Inflammatory macrophage treated with lipopolysaccharide for 4 hours (primary cell): ENCODE measurements at places on chromosomes 16 and 17.

DNA sequence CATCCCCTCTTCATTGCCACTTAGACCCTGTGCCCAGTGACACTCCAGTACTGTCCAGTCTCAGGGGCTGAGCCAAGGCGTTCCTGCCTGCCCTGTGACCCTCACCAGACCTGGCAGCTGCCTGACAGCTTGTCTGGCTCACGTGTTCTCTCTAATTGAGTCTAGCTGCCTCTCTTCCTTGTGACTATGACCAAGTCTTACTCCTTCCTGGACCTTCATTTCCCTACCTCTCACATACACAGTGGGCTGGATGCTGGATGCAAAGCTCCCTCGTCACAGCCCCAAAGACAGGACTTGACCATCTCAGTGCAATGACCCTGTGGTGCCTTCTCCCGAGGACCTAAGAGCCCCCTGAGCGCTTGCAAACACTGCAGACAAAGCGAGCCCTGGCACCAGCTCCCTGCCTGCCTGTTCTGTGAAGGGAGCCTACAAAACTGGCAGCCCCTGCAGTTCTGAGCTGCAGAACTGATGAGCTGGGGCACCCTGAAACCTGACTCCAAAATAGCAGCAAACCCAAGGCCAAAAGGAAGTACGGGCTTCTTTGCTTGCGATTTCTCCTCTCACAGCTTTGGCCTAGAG lies 1.7 kb downstream of the DEXI start:
- peak; percentile 50 for DNase-seq

DNA sequence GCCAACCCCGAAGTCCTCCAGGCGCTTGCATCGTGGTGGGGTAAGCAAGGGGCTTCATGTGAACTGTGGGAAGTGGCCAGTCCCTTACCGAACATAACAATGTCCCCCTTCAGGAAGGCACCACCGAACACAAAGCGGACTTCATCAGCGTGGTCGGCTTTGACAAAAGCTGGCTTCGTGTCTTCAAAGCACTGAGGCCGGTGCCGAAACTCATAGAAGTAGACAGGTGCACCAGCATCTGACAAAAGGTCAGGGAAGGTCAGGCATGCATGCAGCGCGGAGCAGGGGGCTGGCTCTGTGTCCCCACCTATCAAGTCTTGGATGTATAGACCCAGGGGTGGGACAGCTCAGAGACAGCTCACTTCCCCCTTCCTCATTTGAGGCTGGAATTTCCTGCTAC lies 16.6 kb upstream of the CES1 start:
- DNase-seq: no peak

DNA sequence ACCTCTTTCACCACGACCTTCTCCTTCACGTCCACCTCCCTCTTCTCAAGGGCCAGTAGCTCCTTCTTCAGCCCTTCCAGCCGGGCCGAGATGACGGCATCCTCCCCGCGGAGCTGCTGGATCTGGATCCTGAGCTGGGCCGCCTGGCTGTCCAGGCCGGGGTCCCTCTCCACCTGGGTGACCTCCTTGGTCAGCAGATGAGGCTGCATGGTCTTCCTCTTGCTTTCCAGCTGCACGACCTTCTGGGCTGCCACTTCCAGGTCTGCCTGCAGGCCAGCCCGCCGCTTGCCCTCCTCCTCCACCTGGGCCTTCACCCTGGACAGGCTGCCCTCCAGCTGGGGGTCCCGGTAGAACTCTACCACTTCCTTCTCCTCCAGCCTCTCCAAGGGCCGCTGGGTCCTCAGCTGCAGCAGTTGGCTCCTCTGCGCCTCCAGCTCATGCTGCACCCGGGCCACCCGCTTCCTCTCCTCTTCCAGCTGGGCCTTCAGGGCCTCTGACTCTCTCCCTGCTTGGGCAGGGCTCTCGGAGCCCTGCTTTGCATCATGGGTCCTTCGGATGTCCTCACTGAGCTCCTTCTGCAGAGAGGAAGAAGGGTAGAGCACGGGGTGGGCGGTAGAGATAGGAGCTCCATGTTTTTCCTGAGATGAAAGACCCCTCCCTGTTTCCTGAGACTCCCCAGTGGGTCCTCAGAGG lies 9.5 kb downstream of the CDK3 start:
- DNase-seq: no peak

- DNase-seq: no peak
These were observed 11.4 kb downstream of the LIMD2 start for GRCh38 chr17:63688396-63689020.

GRCh38 chr16:59216291-59216690 lies 482.2 kb upstream of the GOT2 start:
- no peak for DNase-seq

DNA sequence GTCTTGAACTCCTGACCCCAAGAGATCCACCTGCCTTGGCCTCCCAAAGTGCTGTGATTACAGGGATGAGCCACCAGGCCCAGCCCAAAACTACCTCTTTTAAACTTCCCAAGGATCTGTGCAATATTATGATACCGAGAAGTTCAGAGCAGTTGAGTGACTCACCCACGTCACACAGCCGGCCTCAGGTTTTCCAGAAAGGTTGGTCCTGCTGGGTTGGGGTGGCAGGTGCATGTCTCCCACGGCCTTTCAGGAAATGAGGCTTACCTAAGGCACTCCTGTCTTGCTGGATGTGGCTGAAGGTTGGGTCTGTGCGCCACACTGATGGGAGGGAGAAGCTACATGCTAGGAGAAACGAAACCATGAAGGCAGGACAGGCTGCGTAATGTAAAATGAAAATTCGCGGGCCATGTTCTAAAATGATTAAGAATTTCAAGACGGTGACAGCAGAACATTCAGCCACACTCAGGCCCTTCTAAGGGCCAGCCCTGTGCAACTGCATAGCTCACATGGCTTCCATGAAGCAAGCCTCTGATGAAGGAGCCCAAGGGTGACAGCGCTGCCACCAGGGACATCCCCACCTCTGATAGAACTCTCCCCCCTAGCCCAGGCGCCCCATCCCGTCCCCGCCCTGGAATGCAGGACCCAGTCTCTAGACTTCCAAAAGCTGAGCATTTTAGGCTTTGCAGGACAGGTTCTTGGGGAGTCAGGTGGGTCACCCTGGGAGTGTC lies 6.6 kb upstream of the GLIS2 start:
- peak; percentile 30 for DNase-seq

- DNase-seq: no peak
These were observed 78.6 kb downstream of the RBFOX3 start for GRCh38 chr17:79532107-79532790.

DNA sequence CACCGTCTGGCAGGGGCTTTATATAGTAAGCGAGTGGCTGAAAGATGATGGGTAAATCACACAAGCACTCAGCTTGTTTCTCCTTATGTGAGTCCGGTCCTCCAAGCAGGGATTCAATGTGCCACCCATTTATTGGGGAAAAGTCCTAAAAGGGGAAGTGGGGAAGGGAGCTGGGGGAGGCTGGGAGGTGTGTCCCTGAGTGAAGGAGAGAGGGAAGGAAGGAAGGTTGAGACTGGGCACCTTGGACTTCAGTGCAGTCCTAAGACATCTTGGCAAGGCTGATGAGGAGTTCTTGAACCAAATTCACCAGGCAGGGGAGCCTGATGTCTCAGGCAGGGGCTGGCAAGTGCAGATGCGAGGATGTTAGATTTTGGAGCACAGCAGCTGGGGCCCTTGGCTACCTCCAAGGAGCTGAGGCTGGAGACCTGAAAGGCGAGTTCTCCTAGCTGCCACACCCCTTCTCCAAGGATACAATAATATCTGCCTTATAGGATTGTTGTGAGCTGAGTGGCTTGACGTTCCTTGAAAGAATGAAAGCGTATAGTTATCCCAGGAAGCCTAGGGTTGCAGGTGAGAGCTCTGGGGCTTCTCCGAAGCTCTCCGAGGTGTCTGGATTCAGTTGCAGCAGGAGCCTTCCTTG lies 23.0 kb upstream of the CYLD start:
- no peak for DNase-seq

DNA sequence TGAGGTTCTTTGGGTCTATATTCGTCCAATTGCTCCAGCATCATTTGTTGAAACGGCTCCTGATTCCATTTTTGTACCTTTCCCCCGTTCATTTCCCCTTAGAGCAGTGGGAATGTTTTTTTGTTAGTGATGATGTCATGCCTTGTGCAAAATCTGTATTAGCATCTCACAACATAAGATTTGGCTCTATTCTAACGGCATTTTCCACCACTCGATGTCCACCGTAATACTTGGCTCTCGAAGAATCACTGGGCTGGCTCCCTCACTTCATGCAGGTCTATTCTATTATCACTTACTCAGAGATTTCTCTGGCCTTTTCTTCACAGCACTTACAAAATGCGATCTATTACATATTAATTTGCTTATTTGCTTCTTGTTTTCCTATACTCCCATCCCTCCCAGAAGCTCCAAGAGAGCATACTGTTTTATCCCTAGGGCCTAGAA lies 571 bp upstream of the NME1 start:
- peak; percentile 44 for DNase-seq

- DNase-seq: peak; percentile 21
These were observed 199.8 kb downstream of the CYB561 start for GRCh38 chr17:63246344-63246743.

DNA sequence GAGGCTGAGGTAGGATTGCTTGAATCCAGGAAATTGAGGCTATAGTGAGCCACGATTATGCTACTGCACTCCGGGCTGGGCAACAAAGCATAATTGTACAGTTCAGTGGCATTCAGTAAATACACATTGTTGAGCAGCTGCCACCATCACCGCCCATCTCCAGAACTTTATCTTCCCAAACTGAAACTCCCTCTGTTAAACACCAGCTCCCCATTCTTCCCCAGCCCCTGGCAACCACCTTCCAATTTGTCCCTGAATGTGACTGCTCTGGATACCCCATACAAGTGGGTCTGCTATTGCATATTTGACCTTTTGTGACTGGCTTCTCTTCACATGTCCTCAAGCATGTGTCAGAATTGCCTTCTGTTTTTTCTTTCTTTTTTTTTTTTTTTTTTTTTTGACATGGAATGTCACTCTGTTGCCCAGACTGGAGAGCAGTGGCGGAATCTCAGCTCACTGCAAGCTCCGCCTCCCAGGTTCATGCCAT lies 2.9 kb downstream of the RPL38 start:
- DNase-seq: no peak

GRCh38 chr17:34762078-34762477 lies 182.7 kb downstream of the TMEM132E start:
- DNase-seq: no peak

- DNase-seq: no peak
These were observed 778.1 kb upstream of the SOX9 start for GRCh38 chr17:71342737-71343136.

GRCh38 chr17:30344283-30345088 lies 10.6 kb upstream of the TMIGD1 start:
- DNase-seq: peak; percentile 67

DNA sequence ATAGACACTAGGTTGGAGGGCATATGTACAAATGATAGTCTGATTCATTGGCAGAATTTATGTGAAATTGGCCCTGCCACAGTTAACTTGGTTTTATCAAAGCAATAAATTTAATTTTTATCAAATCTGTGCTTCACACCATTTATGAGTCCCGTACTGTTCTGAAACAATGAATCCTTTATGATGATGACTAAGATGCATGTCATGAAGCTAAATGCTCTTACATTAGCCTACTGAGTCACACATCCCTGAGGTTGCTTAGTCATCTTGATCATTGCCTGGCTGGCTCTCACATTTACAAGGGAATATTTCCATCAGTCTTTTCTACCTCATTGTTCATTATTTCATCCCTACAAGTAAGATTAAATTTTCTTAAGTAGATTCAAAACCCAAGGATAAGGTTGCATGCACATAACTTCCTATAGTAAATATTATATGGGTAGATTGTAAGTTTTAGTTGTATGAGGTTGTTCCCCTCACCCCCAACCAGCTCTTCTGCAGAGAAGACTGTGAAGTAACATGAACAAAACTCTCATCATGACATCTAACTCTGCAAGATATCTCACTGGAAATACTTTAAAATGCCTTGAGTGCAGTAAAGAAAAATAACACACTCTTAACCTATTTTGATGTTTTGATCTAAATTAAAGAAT lies 170.7 kb downstream of the CYB561 start:
- DNase-seq: peak; percentile 97

DNA sequence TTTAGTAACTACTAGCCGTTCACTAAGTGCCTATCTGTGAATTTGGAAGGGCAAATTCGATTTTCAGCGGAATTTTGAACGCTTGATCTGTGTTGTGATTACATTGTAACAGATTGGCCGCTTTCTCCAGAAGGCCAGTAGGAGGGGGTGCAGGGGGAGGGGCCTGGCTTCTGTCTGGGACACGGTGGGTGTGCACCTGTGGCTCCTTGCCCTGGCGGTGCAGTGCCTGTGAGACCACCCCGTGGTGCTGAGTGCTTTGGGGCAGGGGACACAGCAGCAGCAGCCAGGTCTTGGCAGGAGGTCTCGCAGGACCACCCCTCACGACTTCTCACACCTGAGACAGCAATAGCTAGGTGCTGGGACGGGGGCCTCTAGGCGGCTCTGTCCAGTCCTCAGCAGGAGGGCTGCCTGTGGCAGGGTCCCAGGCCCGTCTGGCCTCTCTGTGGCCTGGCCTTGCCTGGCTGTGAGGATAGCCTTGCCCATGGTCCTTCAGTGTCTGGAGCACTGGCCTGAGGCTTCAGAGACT lies 1.8 kb downstream of the UBE2I start:
- DNase-seq: no peak

DNA sequence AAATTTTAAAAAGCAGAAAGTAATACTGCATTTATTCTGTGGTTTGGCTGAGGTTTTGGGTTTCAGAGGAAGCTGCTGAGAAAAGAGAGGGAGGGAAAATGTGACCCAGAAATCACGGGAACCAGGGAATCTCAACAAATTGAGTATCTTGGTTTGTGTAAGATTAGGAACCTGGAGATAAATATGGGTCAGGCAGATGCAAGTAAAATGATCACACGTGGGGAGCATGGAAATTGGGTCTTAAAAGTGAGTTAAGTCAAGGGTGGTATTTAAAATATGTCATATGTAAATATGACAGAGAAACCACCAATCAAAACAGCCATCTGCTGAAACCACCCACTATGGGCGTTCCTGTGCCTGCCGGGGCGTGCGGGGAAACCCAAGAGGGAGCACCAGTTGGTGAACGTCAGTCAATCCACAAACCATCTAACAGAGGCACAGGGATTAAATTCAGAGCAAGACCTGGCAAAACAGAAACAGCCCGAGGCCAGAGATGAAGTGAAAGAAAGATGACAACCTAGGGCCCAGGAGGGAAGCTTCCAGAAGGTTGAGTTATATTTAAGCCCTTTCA lies 33.4 kb downstream of the CDH13 start:
- DNase-seq: no peak

DNA sequence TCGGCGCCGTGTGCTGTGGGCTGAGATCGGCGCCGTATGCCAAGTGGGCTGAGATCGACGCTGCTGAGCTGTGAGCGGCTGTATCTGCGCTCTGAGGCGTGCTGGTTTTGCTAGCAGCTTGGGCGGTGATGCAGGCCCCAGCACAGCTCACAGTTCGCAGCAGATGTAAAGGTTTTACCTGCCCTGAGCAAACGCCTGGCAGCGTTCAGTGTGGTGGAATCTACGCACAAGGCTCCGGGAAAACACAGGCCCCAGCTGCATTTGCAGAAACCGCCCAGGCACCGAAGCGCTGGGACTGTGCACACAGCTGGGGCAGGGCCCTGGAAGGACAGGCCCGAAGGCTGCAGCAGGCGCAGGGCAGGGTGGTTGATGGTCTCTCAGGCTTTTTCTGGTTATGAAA lies 8.0 kb upstream of the ZNF469 start:
- DNase-seq: no peak
